ENCODE measurements at places on chromosomes 1 and 21.

- DNase-seq, result no peak
Observed at GRCh38 chr21:25467896-25468295, 139.4 kb downstream of the MRPL39 start.

DNA sequence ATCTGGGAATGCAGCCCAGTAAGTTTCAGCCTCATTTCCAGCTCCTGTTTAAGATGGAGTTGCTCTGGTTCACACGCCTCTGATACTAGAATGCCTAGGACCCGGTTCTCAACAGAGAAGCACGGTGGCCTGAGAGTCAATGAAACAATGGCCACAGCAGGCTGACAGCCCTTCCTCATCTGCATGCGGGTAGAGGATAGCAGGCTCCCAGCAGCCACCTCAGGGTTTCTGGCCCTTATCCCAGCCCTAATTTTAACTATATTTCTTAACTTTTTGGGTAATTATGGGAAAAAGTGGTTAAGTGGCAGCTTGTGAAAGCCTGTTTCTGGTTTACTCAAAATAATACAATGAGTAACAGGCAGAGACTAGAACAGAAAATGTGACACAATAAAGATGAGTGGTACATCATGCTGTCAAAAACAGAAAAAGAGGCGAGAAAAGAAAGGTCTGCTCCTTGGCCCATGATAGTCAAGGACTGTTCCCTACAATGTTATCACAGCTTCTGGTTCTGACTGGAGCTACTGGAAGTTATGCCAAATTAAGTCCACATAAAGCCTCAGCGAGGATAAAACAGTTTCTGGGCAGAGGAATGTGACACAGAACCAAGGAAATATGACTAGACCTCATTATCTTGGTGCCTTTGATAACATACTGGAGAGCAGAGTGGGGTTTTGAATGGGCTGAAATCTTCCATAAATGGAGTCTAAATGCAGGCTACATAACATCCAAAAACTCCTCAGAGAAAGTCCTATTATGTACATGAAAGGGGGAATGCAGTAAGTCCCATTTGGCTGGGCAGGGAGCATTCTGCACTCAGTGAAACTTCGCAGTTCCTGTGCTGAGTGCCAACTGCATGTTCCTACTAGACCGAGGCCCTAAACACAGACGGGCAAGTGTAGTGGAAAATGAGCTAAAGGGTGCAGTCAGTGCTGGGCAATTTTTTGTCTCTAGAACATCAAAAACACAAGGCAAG lies 92.1 kb downstream of the NIBAN1 start:
- DNase-seq, result no peak

DNA sequence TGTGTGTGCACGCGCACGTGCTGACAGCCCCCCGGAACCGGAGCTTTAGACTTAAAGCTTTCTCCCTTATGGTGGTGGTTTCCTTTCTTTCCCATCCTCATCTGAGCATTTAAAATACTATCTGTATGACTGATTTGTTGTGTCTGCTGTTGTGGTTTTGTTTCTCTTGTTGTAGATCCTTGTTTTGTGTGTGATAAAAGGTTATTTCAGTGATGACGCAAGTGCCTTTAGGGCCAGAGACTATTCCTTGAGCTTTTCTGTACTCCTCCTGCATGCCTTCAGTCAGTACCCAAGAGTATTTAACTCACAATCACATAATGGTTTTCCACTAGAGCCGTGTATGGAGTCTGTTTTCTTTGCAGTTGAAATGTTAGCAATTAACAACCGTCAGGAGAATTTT lies 45.4 kb downstream of the LCA5L start:
- no peak for DNase-seq

- no peak for DNase-seq
Observed at GRCh38 chr1:205535096-205535495, 30.6 kb downstream of the CDK18 start.

- no peak for DNase-seq
Observed at GRCh38 chr1:248627971-248628844, 6.7 kb downstream of the OR2T11 start.

GRCh38 chr1:232968965-232969364 lies 18.6 kb downstream of the NTPCR start:
- DNase-seq, result no peak

DNA sequence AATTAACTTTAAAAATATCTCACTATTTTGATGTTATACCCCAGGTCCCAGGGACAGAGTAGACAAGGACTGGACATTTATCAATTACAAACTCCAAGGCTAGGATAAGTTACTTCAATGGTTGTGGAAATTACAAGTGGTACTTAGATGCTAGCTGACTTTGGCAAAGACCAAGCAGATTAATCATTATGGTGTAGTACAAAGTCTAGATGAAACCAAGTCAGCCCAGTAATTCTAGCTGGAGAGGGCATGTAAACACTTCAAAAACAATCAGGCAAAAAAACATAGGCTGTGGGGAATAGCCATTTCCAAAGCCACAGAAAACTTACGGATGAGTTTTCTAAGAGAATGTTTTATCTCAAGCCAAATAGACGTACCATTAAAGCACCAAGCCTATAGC lies 124.5 kb downstream of the TSEN15 start:
- DNase-seq, result no peak

- no peak for DNase-seq
Observed at GRCh38 chr21:45951676-45952075, 29.9 kb upstream of the COL6A1 start.

GRCh38 chr1:59672851-59673572 lies 141.7 kb upstream of the HOOK1 start:
- DNase-seq, result no peak

- DNase-seq, result peak; percentile 84
Observed at GRCh38 chr1:156356875-156357534, 12.0 kb upstream of the RHBG start.

DNA sequence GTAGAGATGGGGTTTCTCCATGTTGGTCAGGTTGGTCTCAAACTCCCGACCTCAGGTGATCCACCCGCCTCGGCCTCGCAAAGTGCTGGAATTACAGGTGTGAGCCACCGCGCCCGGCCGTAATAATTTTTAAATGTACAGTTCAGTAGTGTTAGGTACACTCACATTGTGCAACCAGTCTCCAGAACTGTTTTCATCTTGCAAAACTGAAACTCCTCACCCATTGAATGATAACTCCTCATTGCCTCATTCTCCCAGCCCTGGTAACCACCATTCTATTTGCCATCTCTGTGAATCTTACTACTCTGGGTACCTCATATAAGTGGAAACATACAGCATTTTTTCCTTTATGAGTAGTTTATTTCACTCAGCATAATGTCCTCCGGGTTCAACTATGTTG lies 3.4 kb downstream of the NLRP3 start:
- DNase-seq, result no peak

DNA sequence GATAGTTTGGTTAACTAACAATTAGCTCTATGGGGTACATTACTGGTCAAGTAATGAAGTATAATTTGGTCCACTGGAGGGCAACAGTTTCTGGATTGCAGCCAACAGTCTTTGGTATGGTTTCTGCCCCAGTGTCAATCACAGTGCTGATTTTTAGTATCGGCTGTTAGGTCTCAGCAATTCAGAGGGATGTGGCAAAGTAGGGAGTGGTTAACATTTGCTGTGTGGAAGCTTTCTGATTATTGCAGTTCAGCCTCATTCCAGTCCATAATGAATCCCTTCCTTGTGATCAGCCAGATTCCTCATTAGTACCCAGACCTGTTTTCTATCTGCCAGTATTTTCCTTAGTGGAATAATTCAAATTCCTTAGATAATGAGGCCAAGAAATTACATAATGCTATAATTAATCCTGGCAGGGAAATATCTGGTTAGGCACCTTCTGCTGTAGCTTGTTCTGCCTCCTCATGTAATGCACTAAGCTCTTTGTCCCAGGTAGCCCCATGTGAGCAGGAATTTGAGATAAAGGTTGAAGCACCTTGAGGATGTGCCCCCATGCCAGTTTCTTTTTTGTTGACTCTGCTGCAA lies 14.0 kb downstream of the F3 start:
- no peak for DNase-seq

DNA sequence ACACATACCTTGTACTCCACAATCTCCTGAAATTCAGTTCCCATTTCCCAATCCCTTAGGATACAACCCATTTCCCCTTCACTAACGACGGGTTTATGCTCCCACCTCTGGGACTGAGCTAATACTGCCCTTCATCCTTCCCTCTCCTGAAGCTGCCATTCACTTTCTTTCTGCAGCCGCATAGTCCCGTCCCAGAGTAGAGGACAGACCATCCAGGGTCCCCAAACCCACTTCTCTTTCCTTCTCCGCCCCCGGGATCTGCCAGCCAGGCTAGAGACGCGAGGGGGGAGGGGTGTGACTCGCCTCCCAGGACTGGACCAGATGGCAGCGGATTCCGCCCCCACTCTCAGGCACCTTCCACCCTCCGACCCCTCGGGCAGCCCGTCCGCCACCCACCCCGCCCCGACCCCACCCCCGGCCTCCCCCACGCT lies 679 bp downstream of the ABL2 start:
- peak; percentile 66 for DNase-seq

GRCh38 chr1:45679123-45679522 lies 7.2 kb downstream of the GPBP1L1 start:
- DNase-seq, result no peak

DNA sequence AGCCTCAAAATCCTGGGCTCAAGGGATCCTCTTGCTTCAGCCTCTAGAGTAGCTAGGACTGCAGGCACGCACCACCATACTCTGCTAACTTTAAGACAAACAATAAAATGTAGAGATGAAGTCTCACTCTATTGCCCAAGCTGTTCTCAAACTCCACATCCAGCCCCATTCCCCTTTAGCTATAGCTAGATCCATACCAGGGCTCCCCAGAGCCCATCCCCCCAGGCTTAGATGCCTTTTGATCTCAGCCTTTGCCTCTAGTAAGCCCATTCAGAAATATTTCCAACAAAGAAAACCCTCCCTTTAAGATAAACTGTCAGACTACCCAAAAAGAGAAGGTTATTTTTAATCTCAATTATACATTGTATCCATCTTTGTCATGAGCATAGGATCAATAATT lies 325.4 kb downstream of the CHRM3 start:
- no peak for DNase-seq

- no peak for DNase-seq
Observed at GRCh38 chr1:215845234-215845891, 278.3 kb downstream of the KCTD3 start.

DNA sequence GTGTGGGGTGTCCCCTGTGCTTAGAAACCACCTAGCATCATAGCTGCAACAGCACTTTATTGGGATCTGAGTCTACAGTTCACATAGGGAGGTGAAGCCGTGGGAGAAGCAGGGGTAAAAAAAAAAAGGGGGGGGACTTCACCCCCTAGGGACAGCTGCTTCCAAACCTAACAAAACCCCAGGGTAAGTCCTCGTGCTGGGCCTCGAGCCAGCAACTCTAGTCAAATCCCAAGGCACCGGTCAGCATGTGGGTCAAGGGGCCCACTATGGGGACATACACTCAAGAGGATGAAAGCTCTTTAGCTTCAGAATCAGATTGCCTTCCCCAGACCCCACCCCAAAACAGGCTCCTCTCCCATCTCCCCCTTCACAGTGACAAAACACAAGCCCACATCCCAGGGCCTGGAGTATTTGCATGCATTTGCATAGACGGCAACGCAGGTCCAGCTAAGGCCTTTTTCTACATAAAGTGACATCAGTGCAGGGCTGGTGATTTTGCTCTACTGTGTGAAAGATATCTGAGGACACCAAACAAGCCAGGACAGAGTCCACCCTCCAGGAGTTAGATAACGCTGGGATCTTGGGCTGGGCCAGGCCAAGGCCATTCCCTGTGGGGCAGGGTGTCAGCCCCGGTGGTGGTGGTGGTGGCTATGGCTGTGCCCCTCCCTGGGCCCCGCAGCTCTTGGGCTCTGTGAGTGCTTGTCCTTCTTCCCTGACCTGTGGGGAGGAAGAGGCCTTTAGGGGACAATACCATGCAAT lies 8.1 kb upstream of the PMVK start:
- no peak for DNase-seq

GRCh38 chr1:29583727-29584126 lies 347.4 kb downstream of the PTPRU start:
- DNase-seq, result no peak

DNA sequence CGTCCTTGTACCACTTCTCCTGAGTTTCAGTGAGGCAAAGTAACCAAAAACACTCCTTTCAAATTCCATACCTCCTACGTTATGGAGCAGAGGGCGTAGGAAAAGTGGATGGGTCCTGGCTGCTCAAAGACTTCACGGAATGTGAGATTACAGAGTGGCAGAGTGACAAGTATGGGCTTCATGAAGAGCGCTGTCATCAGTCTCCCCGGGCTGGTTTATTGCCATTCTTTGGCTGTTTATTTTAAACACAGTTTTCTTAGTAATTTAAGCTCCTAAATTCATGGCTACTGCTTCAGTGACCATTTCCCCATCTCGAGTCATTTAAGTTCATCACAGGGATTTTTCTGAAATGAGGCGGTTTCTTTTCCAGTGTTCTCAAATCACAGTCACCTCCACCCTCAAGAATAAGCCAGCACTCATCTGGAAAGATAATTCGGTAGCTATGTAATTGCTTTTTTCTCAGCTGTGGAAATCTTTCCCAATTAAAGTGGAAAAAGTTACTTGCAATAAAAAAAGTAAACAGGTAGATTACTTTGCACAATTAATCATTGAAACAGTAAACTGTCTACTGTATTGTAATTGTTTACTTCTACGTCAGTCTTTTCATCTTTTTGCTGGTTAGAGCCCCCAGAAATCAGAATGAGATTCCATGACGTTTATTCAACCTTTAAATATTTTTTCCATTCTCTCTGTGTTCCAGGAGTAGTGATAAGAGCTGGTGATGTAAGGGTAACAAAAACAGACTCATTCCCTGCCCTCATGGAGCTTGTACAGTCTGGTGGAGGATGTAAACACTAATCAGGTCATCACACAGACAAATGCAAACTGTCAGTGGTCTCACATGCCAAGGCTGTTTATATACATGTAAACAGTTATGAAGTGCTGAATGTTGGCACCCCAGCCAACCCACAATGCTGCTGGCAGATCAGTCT lies 3.0 kb upstream of the SMYD2 start:
- DNase-seq, result no peak

GRCh38 chr1:159988006-159988405 lies 34.0 kb upstream of the SLAMF9 start:
- DNase-seq, result no peak

- peak; percentile 81 for DNase-seq
Observed at GRCh38 chr1:33055210-33056008, 18.7 kb upstream of the AK2 start.

GRCh38 chr1:27402349-27402754 lies 9.9 kb downstream of the GPR3 start:
- DNase-seq, result peak; percentile 63

- DNase-seq, result no peak
Observed at GRCh38 chr21:35529171-35529863, 480.2 kb upstream of the RUNX1 start.

DNA sequence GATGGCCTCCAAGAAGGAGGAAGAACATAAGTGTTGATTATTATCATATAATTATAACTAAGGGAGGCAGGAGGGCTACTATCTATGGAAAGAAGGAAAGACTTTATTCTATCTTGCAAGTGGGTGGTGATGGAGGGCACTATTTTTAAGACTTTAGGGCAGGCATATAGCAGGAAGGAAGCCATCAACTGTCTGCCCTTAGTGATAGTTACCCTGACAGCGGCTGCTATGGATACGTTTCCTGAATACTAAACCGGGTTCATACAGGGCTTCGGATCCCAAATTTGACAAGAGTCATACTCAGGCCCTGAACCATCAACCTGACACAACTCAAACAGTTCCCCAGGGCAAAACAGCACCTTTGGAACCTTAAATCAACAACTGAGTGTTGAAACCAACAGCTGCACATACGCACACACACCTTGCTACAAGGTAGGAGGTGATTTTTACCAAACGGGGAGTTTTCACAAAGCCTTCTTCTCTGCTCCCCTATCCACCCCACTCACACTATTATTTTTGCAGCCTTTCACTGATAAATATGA lies 397.2 kb downstream of the OMA1 start:
- DNase-seq, result no peak

- DNase-seq, result no peak
Observed at GRCh38 chr1:153976819-153977249, 640 bp downstream of the JTB start.
